ENCODE measurements at places on chromosomes 1 and 21. TPM values are rescaled to one million over a fixed set of nuclear protein-coding genes. Genes with fewer than 3 reads are reported as not detected.
A peak's percentile ranks its signal among the peaks of the same experiment; 100 is the strongest.

- no peak for DNase-seq
- no peaks in the 10 kb centered on the region for H3K4me1 ChIP-seq
- no peaks in the 10 kb centered on the region for H3K27me3 ChIP-seq
Measured at GRCh38 chr1:101004061-101004460, 21.5 kb downstream of the DPH5 start.

GRCh38 chr1:149916193-149916897 lies 1.3 kb downstream of the SV2A start:
- no peak overlapping the region for H3K27ac ChIP-seq
- H3K4me3 ChIP-seq = peak overlapping the region; percentile 49
- no peaks in the 10 kb centered on the region for H3K36me3 ChIP-seq
- peaks cover 17% of the 10 kb centered on the region for H3K4me1 ChIP-seq
- H3K27me3 ChIP-seq = no peaks in the 10 kb centered on the region

- peaks cover 23% of the 10 kb centered on the region for H3K27me3 ChIP-seq
- DNase-seq = no peak
- no peak overlapping the region for H3K4me3 ChIP-seq
- H3K36me3 ChIP-seq = no peaks in the 10 kb centered on the region
Measured at GRCh38 chr1:228163007-228163753, 2.4 kb upstream of the IBA57 start.

- no peaks in the 10 kb centered on the region for H3K4me1 ChIP-seq
- H3K27ac ChIP-seq = no peak overlapping the region
- H3K27me3 ChIP-seq = no peaks in the 10 kb centered on the region
Measured at GRCh38 chr1:226305184-226305583, 3.8 kb downstream of the LIN9 start.

Gene LRRC71
- not detected for total RNA-seq

DNA sequence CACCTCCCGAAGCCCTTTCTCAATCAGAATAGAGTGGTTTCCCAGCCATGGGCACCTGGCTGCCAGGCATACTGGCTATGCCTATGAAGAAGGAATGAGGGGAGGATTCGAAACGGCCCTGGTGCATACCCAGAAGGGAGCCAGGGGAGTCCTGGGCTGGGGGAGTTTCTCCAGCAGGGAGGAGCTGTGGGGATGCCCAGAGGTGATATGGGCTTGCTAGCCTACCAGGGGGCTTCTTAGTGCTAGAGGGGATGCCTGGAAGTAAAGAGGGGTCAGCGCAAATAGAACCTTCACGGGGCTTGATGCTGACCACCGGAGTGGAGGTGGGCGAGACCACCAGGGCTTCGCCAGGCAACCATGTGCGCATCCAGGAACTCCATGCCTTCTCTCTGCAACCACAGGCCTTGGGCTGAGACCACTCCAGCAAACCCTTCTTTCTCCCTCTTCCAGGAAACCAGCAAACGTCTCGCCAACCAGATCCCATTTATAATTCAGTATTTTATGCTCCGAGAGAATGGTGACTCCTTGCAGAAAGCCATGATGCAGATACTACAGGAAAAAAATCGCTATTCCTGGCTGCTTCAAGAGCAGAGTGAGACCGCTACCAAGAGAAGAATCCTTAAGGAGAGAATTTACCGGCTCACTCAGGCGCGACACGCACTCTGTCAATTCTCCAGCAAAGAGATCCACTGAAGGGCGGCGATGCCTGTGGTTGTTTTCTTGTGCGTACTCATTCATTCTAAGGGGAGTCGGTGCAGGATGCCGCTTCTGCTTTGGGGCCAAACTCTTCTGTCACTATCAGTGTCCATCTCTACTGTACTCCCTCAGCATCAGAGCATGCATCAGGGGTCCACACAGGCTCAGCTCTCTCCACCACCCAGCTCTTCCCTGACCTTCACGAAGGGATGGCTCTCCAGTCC lies 18.2 kb upstream of the MX1 start:
- no peak overlapping the region for H3K4me3 ChIP-seq
- no peak overlapping the region for H3K27ac ChIP-seq
- H3K27me3 ChIP-seq = no peaks in the 10 kb centered on the region
- DNase-seq = no peak
- peaks cover 17% of the 10 kb centered on the region for H3K36me3 ChIP-seq

GRCh38 chr1:24688621-24689195 lies 45.6 kb downstream of the SRRM1 start:
- no peak overlapping the region for H3K27ac ChIP-seq
- H3K27me3 ChIP-seq = no peaks in the 10 kb centered on the region
- peaks cover 9% of the 10 kb centered on the region for H3K4me1 ChIP-seq
- H3K36me3 ChIP-seq = no peaks in the 10 kb centered on the region
- H3K4me3 ChIP-seq = no peak overlapping the region

GRCh38 chr1:233606813-233607212 lies 7.1 kb upstream of the KCNK1 start:
- H3K27ac ChIP-seq = no peak overlapping the region
- no peaks in the 10 kb centered on the region for H3K27me3 ChIP-seq
- DNase-seq = no peak

DNA sequence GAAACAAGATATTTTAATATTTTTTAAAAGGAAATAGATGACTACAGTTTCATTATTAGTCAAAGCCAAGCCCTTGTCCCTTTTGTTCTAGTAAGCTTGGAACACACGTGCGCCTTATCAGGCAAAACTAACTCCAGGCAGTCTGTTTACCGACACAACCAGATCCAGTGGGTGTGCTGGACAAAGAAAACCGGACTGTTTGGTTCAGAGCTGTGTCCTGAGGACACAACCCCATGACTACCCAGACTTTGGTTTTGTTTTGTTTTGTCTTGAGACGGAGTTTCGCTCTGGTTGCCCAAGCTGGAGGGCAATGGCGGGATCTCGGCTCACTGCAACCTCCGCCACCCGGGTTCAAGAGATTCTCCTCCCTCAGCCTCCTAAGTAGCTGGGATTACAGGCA lies 13.9 kb upstream of the RHOU start:
- no peak overlapping the region for H3K4me3 ChIP-seq
- no peaks in the 10 kb centered on the region for H3K27me3 ChIP-seq
- H3K27ac ChIP-seq = no peak overlapping the region
- peaks cover 11% of the 10 kb centered on the region for H3K4me1 ChIP-seq
- no peak for DNase-seq
- H3K36me3 ChIP-seq = no peaks in the 10 kb centered on the region

Gene ZP4
- total RNA-seq = not detected
